ENCODE measurements at places on chromosomes 4 and X.

DNA sequence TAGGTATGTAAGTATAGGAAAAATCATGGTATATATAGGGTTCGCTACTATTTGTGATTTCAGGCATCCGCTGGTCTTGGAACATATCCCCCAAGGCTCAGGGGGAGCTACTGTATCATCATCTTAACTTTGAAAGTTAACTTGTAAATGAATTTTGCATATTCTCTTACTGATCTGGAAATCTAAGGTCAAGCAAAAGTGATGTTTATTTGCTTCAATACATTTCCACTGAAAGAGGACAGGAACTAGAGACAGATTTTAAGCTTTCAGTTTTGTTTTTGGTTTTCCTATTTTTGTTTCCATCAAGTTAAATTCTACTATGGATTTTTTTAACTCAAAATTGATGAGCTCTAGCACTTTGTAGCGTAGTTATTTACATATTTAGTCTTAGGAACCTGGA is 56.2 kb downstream of the NAF1 start:
- no peak for DNase-seq

GRCh38 chrX:130704053-130705038 is 198.7 kb downstream of the ENOX2 start:
- DNase-seq, result no peak

- DNase-seq, result no peak
Measured at GRCh38 chr4:39043861-39044363, 11.7 kb upstream of the TMEM156 start.

- DNase-seq, result no peak
Measured at GRCh38 chr4:126027601-126028000, 712.8 kb downstream of the FAT4 start.

- DNase-seq, result no peak
Measured at GRCh38 chr4:13160920-13161319, 323.2 kb downstream of the RAB28 start.
